GM19239 (cell line): ENCODE measurements at places on chromosomes 6 and 20.

DNA sequence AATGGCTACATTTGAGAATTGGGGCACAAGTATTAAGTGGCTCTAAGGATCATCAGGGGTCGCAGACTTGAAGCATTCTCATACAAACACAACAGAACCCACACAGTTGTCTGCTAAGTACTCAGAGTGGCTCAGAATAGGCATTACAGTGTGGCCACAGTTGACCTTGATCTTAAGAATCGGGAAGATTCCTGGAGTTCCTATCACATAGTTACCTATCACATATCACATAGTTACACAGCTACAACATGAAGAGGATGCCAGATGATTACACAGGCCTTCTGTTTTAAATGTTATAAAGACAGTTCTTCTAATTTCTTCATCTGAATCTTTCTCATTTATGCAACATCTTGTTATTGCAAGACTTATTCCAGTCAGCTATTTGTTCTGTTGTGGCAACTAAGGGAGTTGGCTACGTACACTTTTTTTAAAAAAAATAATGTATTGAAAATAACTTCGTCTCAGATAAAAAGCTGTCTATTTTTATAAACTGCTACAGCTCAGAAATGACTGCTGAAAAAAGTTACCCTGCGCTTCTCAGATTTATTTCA, 129.0 kb downstream of the REV3L start:
- DNase-seq, result no peak

DNA sequence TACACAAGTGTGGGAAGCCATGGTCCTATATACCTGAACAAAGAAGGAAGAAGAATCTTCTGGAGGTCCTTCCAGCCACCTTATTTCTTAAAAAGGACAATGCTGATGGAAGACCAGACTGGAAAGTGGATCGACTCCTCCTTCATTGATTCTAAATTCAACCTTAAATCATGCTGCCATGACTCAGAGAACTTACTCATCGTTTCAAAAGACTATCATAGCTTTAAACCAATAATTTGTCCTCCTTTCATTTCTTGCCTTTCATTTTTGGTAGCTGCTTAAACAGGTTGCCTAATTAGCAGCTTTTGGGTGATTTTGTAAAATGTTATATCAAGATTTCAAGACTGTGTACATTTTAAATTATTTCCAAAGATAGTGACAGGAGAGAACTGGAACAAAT, 60.8 kb downstream of the RTN4IP1 start:
- DNase-seq, result no peak

GRCh38 chr6:166658115-166658791, 31.2 kb upstream of the RPS6KA2 start:
- no peak for DNase-seq

- DNase-seq, result no peak
Observed at GRCh38 chr6:135861189-135861588, 9.7 kb downstream of the PDE7B start.

- DNase-seq, result no peak
Observed at GRCh38 chr6:75098709-75099108, 107.1 kb downstream of the COL12A1 start.

DNA sequence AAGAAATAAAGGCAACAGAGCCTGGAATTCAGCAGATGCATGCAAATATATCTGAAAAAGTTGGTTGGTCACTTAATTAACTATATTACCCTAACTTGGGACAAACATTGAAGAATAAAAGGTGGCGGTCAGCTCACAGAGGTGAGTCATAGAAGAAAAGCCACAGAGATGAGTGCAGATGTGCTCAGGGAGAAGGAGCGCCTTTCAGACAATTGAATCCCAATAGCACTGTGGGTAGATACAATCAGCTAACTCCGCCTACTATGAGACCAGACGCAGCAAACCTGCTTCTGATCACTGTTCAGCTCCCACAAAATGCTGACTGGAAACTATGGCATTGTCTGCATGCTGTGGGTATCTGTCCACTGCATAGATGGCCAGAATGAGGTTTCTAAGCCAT, 447.8 kb downstream of the PTPRT start:
- DNase-seq, result no peak

DNA sequence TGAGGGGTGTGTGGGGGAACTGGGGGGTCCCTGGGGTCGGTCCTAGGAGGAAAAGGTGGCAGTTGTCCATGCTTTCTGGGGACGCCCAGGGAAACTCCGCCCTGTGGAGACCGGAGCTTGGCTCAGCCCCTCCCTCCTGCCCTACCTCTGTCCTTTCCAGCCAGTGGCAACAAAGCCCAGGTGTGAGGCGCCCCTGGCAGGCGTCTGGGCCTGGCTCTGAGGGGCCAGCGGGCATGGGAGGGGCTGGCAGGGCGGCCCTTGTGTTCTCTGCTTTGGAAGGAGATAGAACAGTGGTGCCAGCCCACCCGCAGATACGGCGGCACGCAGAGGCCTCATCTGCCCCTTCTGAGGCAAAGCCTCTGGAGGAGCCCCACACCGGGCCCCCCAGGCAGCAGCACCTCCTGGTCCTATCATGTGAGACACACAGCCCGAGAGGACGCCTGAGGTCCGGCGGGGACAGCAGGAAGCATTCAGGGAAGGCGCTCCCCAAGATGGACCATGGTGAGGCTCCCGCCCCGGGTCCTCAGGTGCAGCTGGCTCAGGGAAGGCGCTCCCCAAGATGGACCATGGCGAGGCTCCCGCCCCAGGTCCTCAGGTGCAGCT, 47.9 kb downstream of the YTHDF1 start:
- DNase-seq, result no peak

DNA sequence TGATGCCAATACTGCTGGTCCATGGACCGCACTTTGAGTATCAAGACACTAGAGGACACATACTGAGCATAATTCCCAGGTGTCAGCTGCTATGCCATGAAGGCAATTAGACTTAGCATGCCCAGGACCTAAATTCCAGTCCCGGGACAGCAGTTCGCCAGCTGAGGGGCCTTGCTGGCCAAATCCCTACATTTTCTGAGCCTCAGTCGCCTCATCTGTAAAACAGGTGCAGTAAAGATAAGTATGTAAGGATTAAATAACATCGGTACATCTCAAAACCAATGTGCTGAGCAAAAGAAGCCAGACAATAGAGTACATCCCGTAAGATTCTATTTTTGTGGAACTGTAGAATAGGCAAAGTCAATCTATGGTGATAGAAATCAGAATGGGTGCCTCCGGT, 1.0 kb downstream of the BFSP1 start:
- no peak for DNase-seq

DNA sequence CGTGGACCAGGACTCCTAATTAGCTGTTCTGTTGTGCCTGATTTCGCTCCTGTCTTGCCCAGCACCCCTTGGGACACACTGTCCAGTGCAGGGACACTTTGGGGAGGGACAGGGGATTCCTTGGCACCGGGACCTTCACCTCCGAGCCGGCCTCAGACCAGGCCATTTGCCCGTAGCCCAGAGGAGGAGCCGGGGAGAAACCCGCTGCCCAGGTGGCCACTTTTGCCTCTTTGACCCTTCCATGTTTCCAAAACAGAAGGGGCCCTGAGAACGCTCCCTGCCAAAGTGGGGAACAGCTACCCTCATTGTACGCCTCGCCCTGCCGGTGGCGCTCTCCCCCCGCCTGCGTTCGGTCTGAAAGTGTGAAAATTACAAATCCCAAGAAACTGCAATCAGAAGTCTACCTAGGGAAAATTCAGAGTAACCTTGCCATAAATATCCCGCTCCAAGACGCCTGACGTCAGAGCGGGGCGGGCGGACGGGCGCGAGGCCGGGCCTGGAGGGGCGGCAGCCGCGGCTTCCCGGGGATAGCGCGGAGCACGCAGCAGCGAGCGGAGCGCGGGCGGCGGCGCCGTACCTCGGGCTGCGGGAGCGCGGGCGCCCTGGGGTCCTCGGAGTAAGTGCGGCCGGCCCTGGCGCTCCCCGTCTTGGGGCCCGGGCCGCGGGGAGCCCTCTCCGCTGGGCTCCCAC, at the start of gene DAAM2:
DAAM2 (plus strand) TSS at position 527 of the 690 bp plus-strand sequence. CDS start 63,927 bp downstream, outside the sequence.
- DNase-seq, result no peak

DNA sequence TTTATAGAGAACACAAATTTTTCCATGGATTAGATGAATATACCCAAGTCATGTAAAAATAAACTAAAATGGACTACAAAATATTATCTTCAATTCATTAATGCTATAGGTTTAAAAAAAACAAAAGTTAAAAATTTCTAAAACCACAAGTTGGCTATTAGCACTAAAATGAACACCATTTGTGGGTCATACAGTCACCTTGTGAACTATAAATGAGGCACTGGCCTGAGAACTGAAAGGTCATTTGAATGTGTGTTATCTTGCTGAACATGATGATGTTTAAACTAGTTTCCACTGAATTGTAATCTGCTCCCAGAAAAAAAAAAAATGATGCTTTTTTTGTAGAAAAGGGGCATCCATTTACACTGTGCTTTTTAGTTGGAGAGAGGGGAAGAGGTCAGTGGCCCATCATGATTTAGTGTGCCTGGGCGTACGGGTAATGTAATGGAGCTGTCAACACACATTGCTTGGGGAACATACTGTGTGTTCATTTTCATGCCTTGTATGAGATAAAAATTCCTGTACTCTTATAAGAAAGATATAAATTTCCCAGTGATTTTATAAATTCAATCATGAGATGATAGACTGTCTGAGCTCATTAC, 96.6 kb upstream of the FKBP1C start:
- DNase-seq, result no peak

DNA sequence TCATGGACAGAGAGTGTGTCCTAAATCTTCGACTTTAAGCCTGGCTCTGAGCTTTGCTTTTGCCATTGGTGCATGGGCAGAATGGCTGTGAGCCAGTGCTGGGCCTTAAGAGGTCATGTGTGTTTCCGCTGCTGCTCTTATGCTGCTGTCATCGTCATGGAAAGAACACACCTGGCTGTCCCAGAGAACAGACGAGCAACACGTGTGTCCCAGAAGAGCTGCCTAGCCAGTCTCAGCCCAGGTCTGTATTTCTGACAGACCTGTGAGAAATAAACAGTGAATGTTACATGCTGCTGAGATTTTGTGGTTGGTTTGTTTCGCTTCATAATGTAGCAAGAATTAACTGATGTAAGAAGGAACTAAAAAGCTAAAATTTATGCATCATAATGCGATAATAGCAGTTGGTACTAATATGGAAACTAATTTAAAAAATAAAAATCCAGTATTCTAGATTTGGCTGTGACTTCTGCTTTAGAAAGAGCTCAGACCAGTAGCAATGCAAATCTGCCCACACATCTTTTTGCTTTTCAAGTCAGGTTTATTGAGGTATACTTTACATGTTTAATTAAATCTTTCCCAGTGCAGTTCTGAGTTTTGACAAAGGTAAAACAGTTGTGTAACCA, 11.5 kb upstream of the SCP2D1 start:
- DNase-seq, result no peak

DNA sequence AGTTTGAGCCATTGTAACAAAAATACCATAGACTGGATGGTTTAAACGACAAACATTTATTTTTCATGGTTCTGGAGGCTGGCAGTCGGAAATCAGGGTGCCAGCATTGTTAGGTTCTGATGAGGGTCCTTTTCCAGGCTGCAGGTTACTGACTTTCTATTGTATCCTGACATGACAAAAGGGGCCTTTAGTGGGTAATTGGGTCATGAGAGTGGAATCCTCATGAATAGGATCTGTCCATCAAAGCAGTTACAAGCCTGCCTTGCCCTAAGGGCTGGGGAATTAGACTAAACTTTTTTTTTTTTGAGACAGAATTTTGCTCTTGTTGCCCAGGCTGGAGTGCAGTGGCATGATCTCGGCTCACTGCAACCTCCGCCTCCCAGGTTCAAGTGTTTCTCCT, 347.9 kb upstream of the TSHZ2 start:
- no peak for DNase-seq

GRCh38 chr6:13526727-13527670, 39.6 kb upstream of the GFOD1 start:
- DNase-seq, result peak; percentile 33

- no peak for DNase-seq
Observed at GRCh38 chr6:118285791-118286190, 262.3 kb upstream of the PLN start.

GRCh38 chr20:11814267-11814666, 103.4 kb upstream of the BTBD3 start:
- DNase-seq, result no peak

- DNase-seq, result no peak
Observed at GRCh38 chr20:46962452-46963195, 68.0 kb downstream of the EYA2 start.

DNA sequence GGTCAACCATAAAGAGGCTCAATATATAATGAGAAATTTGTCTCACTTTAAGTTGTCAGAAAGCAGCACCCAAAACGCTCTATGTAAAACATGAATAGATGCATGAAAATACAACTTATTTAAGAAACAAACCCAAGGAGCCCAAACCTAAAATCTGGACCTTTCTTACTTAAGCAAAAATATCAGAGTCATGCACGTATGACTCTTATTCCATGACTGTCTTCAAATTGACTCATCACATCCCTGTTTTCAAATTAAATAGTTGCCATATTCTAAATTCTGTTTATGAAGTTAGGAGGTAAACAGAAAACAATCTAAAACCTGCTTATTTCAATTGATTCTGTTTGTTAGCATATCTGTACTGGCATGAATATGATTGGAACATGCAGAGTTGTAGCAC, 42.1 kb downstream of the ANKRD6 start:
- DNase-seq, result no peak

GRCh38 chr20:48769069-48769983, 58.5 kb downstream of the PREX1 start:
- no peak for DNase-seq

DNA sequence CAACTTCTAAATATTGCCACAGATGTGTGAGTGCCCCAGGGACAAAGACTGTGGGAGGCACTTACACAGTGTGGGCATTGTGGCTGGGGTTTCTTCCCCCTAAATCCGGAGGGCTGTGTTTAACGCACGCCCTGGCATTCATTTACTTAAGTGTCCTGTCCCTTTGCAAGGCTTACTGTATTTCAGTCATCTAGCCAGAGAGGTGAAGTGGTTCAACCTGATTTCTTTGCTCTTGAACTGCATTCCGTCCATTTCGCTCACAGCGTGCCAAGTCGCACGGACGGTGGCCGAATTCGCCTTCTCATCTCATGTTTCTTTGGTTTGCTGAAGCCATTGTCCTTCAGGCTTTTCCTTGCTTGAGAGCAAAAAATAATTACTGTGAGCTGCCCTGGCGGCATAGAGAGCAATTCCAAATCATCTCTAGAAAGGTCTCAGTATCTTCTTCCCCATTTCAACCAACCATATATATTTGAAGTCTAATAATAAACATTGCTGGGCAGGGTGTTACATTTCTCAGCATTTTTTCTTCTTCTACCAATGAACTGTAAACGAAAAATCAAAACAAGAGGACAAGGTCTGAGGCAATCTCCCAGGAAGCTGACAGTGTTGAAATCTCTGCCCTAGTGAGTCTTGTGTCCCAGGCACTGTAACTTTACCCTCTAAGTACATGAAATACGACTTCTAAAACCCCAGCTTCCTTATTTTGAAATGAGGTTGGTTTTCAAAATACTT, 16.9 kb downstream of the SYTL3 start:
- DNase-seq, result no peak

- no peak for DNase-seq
Observed at GRCh38 chr6:33944686-33945411, 141.0 kb upstream of the MLN start.
